D341Med (cell line): ENCODE measurements at places on chromosomes 4 and X.
A peak's percentile ranks its signal among the peaks of the same experiment; 100 is the strongest.

GRCh38 chr4:81628489-81628888, 156.8 kb upstream of the RASGEF1B start:
- DNase-seq = no peak

DNA sequence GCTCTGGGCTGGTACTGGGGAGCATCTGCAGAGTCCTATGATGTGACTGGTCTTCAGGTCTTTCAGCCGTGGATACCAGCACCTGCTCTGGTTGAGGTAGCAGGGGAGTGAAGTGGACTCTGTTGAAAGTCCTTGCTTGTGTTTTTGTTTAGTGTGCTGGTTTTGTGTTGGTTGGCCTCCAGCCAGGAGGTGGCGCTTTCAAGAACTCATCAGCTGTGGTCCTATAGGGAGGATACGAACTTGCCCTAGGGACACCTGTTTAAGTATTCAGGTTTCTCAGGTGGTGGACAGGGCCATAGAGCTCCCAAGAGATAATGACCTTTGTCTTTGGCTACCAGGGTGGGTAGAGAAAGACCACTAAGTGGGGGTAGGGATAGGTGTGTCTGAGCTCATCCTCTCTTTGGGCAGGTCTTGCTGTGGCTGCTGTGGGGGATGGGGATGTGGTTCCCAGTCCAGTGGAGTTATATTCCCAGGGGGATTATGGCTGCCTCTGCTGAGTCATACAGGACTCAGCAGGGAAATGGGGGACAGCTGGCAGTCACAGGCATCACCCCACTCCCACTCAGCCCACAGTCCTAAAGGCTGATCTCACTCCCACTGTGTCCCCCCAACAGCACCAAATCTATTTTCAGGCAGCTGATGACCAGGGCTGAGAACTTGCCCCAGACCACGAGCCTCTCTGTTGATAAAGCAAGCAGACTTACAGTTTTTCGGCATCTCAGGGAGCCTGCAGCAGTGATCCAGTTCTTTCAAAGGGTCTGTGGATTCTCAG, 24.1 kb downstream of the MSMO1 start:
- no peak for DNase-seq

GRCh38 chr4:7499661-7500060, 64.9 kb upstream of the PSAPL1 start:
- DNase-seq = no peak

DNA sequence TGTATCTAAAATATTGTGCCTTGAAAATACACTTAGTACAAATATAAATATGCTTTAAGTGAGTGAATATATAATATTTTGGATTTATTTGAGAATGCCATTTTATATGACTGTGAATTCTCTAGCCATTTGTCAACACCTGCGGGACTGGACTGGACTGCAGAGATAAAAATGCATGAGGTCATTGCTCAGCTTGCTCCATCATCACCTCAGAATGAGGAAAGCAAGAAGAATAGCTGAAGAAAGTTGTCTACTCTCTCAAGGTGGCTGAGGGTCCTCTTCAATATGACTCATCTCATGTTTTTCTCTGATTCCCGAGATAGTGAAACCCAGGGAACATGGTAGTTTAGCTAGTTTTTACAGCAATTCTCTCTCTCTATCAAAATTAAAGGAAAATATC, 732.5 kb upstream of the AGA start:
- DNase-seq = no peak

GRCh38 chr4:151908201-151908600, 147.4 kb upstream of the GATB start:
- no peak for DNase-seq

DNA sequence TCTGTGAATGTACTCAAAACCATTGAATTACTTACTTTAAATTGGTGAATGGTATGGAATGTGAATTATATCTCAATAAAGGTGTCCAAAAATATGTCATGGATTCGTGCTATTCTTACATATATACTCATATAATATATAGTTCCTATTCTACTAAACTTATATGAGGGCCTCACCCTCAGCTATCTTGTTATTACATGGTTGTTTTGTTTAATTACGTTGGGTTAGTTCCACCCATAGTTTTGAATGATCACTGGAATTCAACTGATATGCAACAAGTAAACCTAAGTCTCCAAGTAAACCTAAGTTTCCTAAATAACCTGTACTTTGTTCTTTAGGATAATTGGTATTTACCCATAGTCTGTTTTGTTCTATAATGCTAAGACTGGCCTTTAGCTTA, 30.6 kb upstream of the CD99L2 start:
- DNase-seq = no peak

GRCh38 chr4:173998471-173999144, 284.9 kb downstream of the FBXO8 start:
- no peak for DNase-seq

- no peak for DNase-seq
Observed at GRCh38 chr4:69546134-69546765, 50.5 kb upstream of the UGT2B4 start.

GRCh38 chr4:25857403-25857802, 5.4 kb downstream of the SEL1L3 start:
- DNase-seq = no peak

DNA sequence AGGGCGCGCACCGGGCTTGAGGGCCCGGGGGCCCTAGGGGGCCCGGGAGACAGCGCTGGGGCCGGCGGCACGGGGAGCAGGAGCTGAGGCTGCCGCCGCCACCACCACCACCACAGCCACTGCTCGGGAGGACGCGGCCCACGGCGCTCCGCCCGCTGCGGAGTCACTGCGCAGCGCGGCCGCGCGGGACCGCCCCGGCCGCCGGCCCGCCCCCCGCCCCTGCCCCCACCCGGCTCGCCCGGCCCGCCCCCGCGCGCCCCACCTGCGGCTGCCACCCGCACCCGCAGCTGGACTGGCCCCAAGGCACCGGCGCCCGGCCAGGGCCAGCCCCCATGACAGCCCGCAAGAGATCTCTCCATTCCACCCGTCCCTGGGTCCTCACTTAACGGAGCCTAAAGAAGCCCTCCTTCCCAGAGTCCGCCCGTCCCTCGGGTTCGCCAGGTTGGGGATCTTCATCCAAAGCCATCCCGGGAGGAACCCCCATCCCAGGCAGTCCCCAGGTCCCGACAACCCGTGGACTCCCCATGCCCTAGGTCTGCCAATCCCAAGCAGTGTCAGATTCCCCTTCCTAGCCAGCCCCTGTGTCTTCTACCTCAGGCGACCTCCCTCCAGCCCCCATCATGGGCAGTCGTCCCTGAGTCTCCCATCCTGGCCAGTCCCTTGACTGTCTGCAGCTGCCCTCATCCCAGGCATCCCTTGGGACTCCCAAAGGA, 40.0 kb upstream of the IQSEC2 start:
- DNase-seq = peak; percentile 64

GRCh38 chr4:25033526-25033925, 2.8 kb upstream of the LGI2 start:
- DNase-seq = no peak

DNA sequence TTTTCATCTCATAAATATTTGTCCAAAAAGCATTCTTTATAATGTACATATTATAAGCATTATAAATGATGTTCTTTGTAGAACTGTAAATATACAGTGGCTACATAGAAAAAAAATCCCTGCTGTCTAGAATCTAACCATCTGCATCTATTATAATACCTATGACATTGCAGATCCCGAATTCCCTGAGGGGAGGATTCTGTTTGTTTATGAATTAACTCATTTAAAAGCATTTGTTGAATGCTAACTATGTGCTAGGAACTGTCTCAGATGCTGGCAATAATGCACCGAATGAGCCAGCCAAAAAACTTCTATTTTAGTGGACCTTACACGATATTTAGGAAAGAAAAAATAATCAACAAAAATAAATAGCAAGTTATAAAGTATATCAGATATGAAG, 189.6 kb downstream of the PACRGL start:
- no peak for DNase-seq

DNA sequence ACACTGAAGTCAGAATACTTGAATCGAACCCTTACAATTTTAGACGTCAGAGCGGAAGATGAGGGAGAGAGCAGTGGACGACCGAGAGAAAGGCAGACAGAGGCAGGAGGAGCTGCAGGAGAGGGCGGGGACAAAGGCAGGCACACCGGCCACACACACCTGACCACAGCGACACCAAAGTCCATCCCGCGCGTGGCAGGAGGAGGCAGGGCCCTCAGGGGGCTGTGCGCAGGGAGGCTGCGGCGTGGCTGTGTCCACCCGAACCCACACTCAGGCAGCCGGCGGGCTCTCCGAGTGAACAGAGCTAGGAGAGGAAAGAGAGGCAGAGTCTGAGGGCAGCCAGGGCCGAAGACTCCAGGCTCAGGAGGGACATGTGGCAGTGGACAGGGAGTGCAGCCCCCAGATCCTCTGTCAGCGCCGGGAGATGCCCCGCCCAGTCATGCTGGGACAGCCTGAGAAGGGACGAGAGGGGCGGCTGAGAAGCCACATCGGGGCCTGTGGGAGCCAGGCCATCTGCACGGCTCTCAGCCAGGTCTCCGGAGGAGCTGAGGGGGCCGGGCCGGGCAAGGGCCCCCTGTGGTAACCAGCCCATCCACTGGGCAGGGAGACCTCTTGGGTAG, 20.1 kb downstream of the GAK start:
- DNase-seq = no peak

DNA sequence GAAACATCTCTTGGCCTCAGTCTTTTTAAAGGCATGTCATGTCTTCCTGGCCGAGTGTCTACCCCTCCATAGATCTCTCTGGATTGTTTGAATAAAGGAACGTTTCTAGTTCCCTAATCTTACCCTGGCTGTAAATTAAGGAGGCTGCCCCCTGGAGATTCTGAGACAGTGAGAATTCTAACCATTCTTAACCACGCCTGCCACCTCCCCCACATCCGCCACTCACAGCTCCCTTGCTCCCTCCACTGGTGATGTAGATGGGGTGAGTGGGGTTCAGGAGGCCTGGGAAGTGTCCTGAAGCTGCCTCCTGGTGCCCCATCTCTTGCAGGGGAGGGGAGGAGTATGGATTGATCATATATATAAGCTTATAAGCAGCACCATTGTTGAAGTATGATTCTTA, 48.0 kb upstream of the TRIM2 start:
- DNase-seq = peak; percentile 67

- no peak for DNase-seq
Observed at GRCh38 chr4:112082954-112083586, 62.2 kb upstream of the FAM241A start.

GRCh38 chr4:105622269-105622668, 69.8 kb downstream of the ARHGEF38 start:
- DNase-seq = no peak

- DNase-seq = no peak
Observed at GRCh38 chr4:165774326-165774725, 98.7 kb upstream of the TLL1 start.

- DNase-seq = no peak
Observed at GRCh38 chrX:136163689-136164088, 16.4 kb downstream of the FHL1 start.

DNA sequence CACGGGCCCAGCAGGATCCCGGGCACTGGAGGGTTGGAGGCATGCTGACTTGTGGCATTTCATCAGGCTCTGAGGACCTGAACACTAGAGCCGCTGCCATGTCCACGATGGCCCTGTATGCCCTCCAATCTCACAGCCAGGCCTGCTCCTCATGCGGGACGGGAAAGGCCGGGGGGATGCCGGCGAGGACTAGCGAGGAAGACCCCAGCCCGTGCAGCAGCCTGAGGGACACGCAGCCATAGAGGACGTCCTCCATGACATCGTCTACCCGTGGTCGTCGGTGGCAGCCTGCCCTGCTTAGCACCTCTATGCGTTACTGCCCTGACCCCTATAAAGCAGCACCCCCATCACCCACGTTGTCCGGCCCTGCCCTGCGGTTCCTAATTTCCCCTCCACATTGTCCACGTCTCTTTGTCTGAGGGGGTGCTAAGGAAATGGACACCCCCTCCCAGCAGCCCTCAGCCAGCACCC, 32.6 kb downstream of the HMX1 start:
- DNase-seq = peak; percentile 12

GRCh38 chr4:93237521-93237920, 591.0 kb upstream of the ATOH1 start:
- DNase-seq = no peak

GRCh38 chr4:48016141-48017107, at the start of the genes CNGA1 and NIPAL1:
Gene CNGA1, minus strand, starts transcription at chr4:48016681. Its CDS starts 63,992 bp downstream, at chr4:47952689.
Gene NIPAL1, plus strand, starts transcription at chr4:48016772. Its CDS starts 68 bp downstream, at chr4:48016840.
- DNase-seq = peak; percentile 91

DNA sequence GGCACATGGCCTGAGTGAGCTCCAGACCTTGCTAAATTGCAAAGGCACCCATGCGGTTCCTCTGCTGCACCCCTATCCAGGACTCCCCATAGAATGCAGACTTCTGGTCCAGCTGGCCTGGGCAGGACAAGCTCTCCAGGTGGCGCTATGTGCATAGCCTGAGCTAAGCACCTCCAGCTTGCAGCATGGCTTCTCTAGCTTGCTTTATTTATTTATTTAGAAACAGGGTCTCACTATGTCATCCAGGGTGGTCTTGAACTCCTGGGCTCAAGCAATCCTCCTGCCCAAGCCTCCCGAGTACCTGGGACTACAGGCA, 5.5 kb upstream of the WFS1 start:
- peak; percentile 63 for DNase-seq

- DNase-seq = no peak
Observed at GRCh38 chrX:102846544-102847236, 90.4 kb upstream of the RAB40AL start.

GRCh38 chr4:52554612-52555355, 104.3 kb downstream of the USP46 start:
- DNase-seq = no peak

DNA sequence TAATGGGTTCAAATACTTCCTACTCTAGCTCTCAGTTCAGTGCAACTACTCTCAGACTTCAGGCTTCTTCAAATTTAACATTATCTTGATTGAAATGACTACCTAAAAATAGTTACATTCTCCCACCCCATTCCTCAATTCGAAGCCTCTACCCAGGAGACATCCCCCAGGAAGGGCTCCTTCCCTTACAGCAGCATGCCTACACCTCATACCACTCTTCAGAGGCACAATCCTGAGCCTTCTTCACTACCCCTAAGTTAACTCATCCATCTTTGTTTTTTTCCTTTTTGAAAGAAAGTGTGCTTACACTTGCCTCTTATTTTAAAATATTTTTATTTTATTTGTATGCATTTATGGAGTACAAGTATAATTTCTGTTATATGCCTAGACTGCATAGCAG, 17.2 kb upstream of the PRSS48 start:
- no peak for DNase-seq

DNA sequence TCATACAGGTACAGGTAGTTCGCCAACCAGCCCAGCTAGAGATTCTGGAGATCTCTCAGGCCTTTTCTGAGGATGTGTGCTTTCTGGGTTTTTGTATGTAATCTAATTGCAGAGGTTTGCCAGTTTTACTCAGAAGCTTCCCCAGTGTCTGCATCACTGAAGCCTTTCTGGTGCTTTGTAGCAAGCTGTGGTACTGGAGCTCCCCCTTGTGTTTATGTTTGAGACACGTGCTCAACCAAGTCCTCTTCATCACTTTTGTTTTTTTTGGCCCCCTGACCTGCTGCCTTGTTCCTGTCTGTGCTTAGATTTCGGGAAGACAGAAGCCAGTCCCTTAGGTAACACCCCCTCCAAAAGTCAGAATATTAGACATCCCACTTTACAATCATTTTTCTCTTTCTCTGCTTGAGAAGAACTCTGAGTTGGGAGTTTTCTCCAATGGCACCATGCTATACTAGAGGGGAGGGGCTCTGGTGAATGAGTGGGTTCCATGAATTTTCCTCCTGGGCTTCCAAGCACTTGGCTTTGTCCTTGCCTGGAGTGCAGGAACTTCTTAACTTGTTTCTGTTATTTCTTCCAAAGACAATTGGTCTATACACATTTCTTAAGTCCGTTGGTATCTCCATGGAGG, 128.4 kb upstream of the TBC1D9 start:
- peak; percentile 76 for DNase-seq

- peak; percentile 61 for DNase-seq
Observed at GRCh38 chr4:174522183-174523024, at the start of gene HPGD. Gene HPGD, minus strand, starts transcription at chr4:174522488. Its CDS starts 37 bp downstream, at chr4:174522451.

GRCh38 chr4:168631241-168632162, 134.7 kb downstream of the PALLD start:
- DNase-seq = peak; percentile 89

- no peak for DNase-seq
Observed at GRCh38 chr4:121448231-121448630, 67.4 kb upstream of the QRFPR start.
